Cardiac muscle cell (in vitro differentiated cells and primary cell): ENCODE measurements at places on chromosomes 4 and X.

GRCh38 chr4:113447061-113447460, 314.5 kb downstream of the CAMK2D start:
- no peak for DNase-seq

GRCh38 chr4:20178902-20179576, 72.7 kb upstream of the SLIT2 start:
- no peak for DNase-seq

GRCh38 chr4:47104986-47105385, 73.6 kb downstream of the GABRB1 start:
- no peak for DNase-seq

- no peak for DNase-seq
Observed at GRCh38 chr4:69377562-69377961, 97.3 kb downstream of the UGT2B28 start.

DNA sequence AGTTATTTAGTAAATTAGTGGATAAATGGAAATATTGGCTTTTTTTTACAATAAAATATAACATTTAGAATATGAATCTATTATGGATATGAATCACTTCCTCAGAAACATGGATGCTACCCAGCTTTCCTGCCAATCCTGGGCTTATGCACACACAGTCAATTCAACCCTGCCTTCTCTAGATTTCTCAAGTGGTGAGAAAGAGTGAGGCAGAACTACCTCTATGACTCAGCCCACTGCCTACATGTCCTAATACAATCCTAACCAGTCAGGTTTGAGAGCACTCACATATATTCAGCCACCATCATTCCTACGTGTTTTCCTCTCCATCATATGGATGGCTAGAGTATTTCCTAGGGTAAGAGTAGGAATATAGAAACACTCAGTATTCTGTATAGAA, 91.1 kb upstream of the ANKRD50 start:
- DNase-seq: peak; percentile 22

- no peak for DNase-seq
Observed at GRCh38 chrX:122943918-122944317, 240.2 kb upstream of the GRIA3 start.

- no peak for DNase-seq
Observed at GRCh38 chrX:47278691-47279090, 45.9 kb downstream of the USP11 start.

DNA sequence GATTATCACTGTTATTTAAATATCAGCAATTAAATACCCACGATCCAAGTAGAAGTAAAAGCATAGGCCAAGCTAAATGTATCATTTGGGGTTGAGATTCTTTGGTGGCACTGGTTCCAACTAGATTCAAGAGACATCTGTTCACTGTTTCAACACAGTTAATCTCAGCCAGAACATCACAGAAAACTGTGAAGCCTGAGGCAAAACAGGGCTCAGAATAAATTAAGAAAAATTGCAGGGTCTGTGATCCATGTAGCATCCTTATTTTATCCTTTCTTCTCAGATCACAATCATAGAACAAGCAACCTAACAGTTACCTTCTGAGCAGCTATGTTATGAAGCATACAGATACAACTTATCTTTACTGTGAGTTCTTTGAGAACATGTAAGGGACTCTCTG, 23.7 kb downstream of the YTHDC1 start:
- DNase-seq: no peak

GRCh38 chr4:141447761-141448160, 188.6 kb upstream of the IL15 start:
- DNase-seq: no peak

DNA sequence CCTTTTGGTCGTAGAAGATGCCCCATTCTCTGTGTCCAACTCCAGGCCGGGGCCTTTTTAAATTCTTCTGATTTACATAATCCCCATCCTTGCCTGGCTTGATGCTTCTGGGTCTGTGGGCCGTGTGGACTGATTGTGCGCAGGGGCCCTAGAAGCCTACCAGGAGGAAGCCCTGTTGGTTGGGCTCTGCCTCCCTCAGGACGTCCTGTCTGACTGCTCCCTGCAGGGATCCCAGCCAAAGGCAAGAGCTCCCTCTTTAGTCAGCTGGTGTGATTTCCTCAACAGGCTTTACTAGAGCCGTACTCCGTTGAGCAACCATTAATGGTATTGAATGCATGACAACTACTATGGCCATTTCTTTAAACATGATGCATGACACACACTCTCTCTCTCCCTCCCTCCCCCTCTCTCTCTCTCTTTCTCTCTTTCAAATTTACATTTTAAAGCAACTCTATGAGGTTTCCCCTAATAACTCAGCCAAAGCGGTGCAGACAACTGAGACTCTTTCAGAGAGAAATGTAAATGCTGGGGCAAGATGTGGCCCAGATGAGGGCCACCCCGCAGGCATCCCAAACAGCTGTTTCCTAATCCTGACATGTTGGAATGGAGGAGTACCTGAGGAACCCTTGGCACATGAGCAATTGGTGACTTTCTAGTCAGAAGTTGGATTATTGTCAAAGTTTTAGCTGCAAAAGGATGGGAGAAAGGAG, 117.3 kb downstream of the DRD5 start:
- DNase-seq: peak; percentile 79

- DNase-seq: no peak
Observed at GRCh38 chr4:88109123-88109881, 49.1 kb downstream of the ABCG2 start.

DNA sequence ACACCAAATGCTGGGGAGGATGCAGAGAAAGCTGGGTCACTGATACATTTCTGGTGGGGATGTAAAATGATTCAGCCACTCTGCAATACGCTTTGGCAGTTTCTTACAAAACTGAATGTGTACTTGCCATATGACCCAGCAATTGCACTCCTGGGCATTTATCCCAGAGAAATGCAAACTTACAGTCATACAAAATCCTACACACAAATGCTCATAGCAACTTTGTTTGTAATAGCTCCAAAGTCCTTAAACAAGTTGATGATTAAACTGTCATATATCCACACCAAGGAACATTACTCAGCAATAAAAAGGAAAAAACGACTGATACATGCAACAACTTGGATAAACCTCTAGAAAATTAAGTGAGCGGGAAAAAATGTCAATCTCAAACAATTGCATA, 12.3 kb downstream of the MID1 start:
- peak; percentile 71 for DNase-seq

GRCh38 chrX:151801980-151802379, 67.4 kb downstream of the CNGA2 start:
- no peak for DNase-seq

- peak; percentile 48 for DNase-seq
Observed at GRCh38 chrX:70262952-70263567, 3.1 kb upstream of the P2RY4 start.

DNA sequence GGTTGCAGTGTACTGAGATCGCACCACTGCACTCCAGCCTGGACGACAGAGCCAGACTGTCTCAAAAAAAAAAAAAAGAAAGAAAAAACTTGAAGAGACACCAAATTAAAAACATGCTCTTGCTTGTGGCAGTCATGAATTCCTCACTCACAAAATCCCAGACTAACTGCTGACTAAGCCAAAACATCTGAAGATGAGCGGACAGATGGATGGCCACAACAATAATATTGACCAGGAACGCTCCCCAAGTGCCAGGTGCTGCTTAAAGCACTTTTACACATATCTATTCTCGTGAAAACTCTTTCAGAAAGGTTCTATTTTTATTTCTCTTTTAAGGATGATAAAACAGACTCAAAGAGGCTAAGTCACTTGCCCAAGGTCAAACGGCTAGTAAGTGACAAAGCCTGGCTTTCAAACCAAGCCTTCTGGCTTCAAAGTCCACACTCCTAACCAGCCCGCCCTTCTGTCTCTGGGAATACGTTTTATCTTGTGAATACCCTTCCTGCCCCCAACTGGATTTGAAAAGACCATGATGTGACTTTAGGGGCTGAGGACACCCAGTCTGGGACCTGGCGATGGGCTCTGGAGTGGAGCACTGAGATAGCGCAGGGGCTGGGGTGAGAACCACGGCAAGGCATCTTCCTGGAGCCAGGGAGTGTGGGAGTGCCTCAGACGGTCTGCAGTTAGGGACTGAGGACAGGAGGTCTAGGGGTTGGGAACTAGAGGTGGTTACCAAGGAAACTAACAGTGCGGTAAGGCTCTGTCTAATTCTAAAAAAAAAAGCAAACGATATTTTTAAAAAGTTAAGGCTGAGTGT, 9.5 kb upstream of the CXCR3 start:
- no peak for DNase-seq

GRCh38 chr4:139337612-139338011, 35.3 kb upstream of the NDUFC1 start:
- DNase-seq: peak; percentile 9

DNA sequence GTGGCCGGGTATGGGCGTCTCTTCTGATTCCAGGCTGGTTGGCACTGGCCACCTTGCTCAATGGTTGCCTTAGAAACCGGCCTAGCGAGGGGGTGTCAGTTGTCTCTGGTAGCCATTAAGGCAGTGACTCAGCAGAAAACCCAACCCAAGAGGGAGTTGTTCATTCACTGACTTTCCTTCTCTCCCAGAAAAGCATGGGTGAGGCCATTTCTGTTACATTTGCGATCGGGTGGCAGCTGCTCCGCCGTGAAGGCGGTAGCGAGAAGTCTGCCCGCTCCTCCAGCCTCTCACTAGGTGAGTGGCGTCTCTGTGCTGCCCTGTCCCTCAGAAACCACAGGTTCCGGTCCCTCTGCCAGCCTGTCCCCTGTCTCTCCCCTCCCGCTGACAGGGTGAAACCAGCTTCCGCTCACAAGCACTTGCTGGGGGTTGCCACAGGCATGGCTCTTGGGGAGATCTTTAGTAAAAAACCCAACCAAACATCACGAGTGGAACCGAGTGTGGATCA, 17.4 kb downstream of the IRAK1 start:
- peak; percentile 44 for DNase-seq

- DNase-seq: no peak
Observed at GRCh38 chr4:133972586-133972985, 229.0 kb downstream of the PABPC4L start.

- no peak for DNase-seq
Observed at GRCh38 chr4:164446516-164446915, 307.4 kb upstream of the SMIM31 start.

- DNase-seq: no peak
Observed at GRCh38 chr4:77714514-77714913, 104.7 kb downstream of the CNOT6L start.

DNA sequence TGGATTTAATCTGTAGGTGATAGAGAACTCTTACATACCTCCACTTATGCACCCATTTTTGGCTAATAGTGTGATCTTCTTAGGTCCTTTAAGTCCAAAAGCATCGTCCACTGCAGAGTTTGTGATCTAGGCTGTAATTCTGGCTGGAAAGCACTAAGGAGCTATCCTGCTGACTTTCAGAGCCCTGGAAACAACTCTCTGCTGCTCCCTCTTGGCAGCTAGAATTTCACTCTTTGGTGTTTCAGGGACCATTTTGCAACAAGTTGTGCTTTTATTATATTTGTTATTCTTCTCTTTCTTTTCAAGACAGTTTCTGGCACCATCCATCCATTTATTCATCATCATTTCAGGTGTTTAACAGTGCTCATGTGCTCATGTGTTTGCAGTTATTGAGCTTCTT, 130.0 kb downstream of the RBM46 start:
- DNase-seq: peak; percentile 21

- no peak for DNase-seq
Observed at GRCh38 chr4:173343832-173344397, 9.8 kb upstream of the HMGB2 start.

DNA sequence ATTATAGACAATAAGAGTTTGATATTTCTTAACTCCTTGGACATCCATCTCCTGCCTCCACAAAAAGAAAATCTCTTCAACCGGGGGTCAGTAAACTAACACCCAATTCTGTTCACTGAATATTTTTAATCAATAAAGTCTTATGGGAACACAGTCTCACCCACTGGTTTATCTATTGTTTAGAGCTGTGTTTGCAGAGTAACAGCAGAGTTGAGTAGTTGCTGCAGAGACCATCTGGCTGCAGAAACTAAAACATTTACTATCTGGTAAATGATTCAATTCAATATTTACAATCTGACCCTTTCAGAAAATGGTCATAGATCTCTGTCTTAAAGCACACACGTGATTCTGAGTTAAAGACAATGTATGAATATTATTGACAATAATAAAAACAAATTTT, 94.0 kb downstream of the TMA16 start:
- DNase-seq: no peak

DNA sequence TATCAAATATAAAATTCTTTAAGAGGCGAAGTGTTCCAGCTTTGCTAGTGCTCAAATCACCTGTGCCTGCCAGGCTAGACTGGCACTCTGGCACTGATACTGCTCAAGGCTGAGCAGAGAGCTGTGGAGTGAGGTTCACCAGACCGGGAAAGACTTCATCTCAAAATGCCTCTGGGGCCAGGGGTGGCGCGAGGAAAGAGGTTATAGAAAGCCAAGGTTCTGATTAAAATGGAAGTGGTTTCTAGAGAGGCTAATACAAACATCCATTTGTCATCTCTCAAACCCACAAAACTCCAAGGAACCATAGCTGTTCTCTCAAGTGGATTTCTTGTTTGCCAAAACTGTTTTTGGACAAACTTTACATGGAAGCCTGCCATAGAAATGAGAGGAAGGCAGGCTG, 41.5 kb downstream of the F11 start:
- DNase-seq: no peak

DNA sequence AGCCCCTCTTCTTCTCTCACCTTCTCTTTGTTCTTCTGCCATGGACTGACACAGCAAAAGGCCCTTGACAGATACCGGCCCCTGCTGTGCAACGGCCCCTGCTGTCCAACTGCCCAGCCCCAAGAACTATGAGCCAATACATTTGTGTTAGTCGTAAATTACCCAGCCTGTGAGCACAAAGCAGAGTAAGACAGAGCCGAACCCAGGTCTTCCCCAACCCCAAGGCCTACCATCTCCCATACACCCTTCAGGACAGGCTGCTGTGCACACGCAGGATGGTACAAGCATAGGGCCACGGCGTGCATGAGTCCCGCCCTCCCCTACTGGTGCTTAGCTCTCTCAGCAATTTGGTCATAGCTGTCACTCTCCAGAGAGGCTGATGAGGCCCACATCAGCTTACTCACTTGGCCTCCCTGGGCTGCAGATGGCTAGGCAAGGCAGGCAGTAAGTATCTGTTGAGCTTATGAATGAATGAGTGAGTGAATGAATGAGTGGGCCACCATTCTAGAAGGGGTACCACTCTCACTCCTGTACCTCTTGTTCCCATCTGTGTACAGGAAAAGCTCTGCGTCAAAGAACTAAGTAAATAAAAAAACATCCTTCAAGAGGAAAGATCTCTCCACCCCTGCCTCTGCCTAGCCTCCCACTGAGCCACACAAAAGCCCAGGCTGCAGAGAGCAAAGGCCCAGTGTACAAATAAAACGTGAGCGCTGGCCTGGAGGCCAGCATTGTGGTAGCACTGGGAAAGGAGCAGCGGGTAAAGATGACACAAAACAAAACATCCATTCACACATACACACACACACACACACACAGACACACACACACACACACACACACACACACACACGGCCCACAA, 13.9 kb downstream of the WDR1 start:
- no peak for DNase-seq
